ENCODE measurements at places on chromosomes 11 and 22. TPM values are rescaled to one million over a fixed set of nuclear protein-coding genes. Genes with fewer than 3 reads are reported as not detected.

- H3K4me1 ChIP-seq: no peaks in the 10 kb centered on the region
- H3K27ac ChIP-seq: no peak overlapping the region
- H3K27me3 ChIP-seq: no peaks in the 10 kb centered on the region
- H3K4me3 ChIP-seq: no peak overlapping the region
Measured at GRCh38 chr11:109016724-109017123, 351.9 kb downstream of the DDX10 start.

DNA sequence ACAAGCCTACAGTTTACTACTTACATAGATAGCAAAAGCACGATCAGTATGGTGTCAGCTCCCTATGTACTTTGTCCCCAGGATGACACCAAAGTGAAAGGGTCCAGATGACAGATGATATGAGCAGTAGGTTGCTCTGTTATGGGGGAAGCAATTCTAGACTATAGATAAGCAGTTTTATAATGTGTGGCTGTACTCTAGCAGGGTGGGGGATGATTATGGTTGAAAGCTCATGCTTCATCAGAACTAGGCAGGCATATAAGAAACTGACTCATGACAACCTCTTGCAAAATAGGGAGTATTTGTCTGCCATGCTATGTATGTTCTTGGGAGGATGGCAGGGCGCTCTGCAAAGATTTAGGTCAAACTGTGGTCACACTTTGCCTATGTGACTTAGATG lies 158.2 kb upstream of the ZBED5 start:
- no peak for DNase-seq
- no peak overlapping the region for H3K4me3 ChIP-seq
- H3K4me1 ChIP-seq: no peaks in the 10 kb centered on the region
- no peaks in the 10 kb centered on the region for H3K27me3 ChIP-seq
- H3K36me3 ChIP-seq: no peaks in the 10 kb centered on the region
- H3K27ac ChIP-seq: no peak overlapping the region

- no peak overlapping the region for H3K27ac ChIP-seq
- no peaks in the 10 kb centered on the region for H3K4me1 ChIP-seq
- H3K4me3 ChIP-seq: no peak overlapping the region
- no peak for DNase-seq
- H3K36me3 ChIP-seq: no peaks in the 10 kb centered on the region
Measured at GRCh38 chr11:112306230-112306629, 45.6 kb upstream of the PLET1 start.

GRCh38 chr11:93192163-93192562 lies 5.6 kb downstream of the SLC36A4 start:
- H3K27me3 ChIP-seq: no peaks in the 10 kb centered on the region
- no peaks in the 10 kb centered on the region for H3K4me1 ChIP-seq
- no peak overlapping the region for H3K4me3 ChIP-seq
- H3K36me3 ChIP-seq: no peaks in the 10 kb centered on the region

DNA sequence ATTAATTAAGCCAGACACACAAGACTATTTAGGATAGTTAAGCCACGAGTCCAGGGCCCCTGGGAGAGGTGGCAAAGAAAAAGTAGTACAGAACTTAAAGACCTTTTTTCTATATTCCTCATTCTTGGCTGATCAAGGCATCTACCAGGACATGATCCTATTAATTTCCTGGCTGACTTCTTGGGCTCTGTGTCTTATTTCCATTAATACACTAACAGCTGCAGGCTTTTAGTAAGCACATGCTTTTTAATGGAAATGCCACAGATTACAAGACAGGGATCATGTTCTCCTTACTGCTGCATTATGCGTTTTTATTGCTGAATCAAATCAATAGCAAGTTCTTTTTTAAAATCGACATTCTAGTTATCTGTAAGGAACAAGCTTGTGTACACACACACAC lies 35.2 kb downstream of the BTG4 start:
- no peak overlapping the region for H3K4me3 ChIP-seq
- DNase-seq: no peak
- no peaks in the 10 kb centered on the region for H3K27me3 ChIP-seq
- no peaks in the 10 kb centered on the region for H3K36me3 ChIP-seq
- H3K4me1 ChIP-seq: no peaks in the 10 kb centered on the region

DNA sequence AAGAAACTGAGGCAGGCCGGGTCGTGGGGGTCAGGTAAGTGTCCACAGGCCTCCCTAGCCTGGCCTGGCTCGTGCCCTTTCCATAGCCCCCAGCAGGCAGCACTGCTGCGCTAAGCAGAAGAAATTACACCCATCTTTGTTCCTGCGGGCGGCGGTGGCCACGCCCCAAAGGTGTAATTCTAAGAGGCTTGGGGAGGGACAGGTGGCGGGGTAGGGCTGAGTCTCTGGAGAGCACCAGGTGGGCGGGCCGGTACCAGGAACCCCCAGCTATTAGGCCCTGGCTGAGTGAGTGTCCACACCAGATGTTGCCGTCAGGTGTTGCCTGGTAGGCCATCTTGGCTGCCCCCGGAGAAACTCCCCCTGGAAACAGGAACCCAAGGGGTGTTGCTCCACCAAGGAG lies 12.3 kb upstream of the ARAP1 start:
- no peaks in the 10 kb centered on the region for H3K36me3 ChIP-seq
- DNase-seq: no peak
- no peak overlapping the region for H3K4me3 ChIP-seq

- DNase-seq: no peak
- no peaks in the 10 kb centered on the region for H3K4me1 ChIP-seq
- no peak overlapping the region for H3K4me3 ChIP-seq
- no peaks in the 10 kb centered on the region for H3K27me3 ChIP-seq
- peak overlapping the region; percentile 77 for H3K27ac ChIP-seq
Measured at GRCh38 chr22:31090217-31091085, 9.3 kb downstream of the SMTN start.

The NPTXR gene
- total RNA-seq: 36.2 TPM

The ZNF143 gene
- 41.1 TPM for total RNA-seq

The LMNTD2 gene
- 19.2 TPM for total RNA-seq

The NRXN2 gene
- total RNA-seq: 26.8 TPM

The PTPRCAP gene
- 5.9 TPM for total RNA-seq

The VWCE gene
- 4.3 TPM for total RNA-seq
